ENCODE measurements at places on chromosomes 3 and 15.

GRCh38 chr3:62048577-62048976 is 324.8 kb downstream of the FEZF2 start:
- DNase-seq: no peak

- no peak for DNase-seq
Observed at GRCh38 chr3:123112232-123112631, 45.4 kb downstream of the PDIA5 start.

DNA sequence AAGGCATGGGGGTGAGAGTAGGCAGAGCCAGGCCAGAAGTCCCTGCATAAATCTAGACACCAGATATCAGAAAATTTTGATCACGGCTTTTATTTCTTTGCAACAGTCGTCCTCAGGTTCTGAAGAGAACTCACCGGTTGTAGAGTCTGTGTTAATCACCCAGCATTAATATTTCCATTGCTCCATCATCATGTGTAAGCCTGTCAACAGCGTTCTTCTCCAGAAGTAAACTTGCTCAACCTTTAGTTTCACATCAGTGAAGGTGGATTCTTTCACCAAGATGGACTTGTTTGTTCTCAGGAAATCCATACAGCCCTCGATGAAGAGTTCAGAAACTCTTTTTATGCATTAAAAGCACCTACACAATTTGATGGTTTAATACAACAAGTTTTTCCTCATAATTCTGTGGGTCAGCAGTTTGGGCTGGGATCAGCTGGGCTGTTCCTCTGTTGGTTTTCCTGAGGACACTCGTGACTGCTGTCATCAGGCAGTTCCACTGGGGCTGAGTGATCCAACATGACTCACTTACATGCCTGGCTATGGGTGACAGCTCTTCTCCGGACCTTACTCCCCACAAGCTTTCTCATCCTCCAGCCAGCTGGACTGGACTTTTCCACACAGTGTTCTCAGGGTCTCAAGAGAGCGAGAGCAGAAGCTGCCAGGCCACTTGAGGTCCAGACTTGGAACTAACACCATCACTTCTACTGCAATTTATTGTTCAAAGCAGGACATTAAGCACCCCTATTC is 303.4 kb downstream of the ZNF621 start:
- DNase-seq: peak; percentile 83

GRCh38 chr15:74042603-74043424 is 39.5 kb downstream of the GOLGA6A start:
- no peak for DNase-seq

DNA sequence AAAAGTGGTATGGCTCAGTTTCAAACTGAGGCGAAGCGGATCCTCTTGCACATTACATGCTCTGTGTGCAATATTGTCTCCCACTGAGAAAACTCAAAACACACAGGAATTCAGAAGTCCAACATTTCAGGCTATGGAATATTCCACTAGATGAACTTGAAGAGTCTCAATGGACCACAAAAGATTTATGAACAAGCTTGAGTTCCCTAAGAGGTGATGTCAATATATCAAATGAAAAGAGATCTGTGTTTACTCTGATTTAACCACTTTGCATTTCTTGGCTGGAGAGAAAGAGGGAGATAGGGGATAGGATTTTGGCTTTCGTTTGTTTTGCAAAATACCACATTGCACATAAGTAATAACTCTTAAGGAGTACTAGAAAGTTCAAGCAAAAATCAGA is 20.3 kb downstream of the PDZRN3 start:
- no peak for DNase-seq
